ENCODE measurements at places on chromosomes 1 and 21.

DNA sequence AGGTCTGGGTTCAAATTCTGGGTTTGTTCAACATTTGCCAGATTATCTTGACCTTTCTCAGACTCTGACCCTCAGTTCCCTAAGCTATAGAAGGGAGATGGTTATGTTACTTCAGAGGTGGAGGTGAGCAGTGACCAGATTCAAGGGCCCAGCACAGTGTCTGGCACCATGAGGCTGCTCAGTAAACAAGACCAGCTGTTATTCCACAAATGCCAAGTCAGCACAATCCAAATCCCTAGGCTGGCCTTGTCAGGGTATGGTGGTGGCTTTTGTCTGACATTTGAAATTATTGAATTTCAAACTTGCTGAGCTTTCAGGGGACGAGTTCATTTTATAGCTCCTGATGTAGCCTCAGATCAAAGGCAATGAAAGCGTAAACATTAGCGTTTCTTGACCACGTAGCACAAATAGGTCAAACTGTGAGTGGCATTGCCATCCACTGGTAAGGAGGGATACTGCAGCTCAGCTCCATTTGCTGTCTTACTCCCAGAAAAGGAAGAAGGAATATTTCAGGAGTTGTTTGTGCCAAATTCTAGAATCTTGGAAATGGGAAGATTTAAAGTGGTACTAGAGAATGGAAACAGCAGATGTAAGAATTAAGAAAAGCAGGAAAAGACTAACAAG, 94.3 kb upstream of the EDN2 start:
- no peak for DNase-seq

- DNase-seq: no peak
These were observed 148.4 kb downstream of the TOMM20 start for GRCh38 chr1:234980291-234980644.

GRCh38 chr1:153359241-153359640, 1.6 kb downstream of the S100A9 start:
- no peak for DNase-seq

DNA sequence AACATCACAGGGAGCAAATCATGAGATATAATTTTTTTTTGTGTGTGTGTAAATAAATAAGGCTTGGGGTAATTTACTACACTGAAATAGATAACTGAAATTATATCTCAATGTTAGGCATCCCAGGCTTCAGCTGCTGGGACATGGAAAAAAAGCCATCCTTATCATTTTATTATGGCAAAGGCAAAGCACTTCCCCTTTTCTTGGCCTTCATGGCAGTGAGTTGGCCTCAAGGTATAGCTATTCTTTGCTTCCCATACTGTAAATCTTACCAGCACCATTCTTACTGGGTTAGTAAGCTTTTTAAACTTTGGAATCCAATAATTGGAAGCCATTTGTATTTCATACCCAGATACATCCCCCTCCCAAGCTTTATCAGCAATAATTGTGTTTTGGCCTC, 29.0 kb downstream of the RBM11 start:
- no peak for DNase-seq

- no peak for DNase-seq
These were observed 4.6 kb downstream of the COL18A1 start for GRCh38 chr21:45409466-45410150.

DNA sequence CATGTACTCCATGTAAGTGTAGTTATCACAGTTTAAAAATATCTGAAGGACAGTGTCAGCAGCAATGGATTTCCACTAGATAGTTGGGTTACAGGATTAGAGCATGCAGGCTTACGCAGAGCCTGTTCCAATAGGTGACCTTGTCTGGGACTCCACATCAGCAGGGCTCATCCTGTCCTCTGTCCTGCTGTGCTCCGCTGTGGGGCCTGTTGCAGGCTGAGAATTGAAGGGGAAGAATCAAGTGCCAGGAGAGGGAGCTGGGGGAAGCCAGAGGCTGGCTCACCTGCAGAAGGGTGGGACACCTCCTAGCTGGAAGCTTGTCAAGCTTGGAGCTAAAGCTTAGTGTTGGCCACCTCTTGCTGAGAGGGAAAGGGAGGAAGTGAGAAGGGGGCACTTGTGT, 62.8 kb downstream of the XCL2 start:
- DNase-seq: no peak

Measured in CD4-positive, alpha-beta T cell treated with Interleukin-2 at 100 ng/mL for 4 hours (primary cell).